ENCODE measurements at places on chromosomes 3 and 15. TPM values are rescaled to one million over a fixed set of nuclear protein-coding genes. Genes with fewer than 3 reads are reported as not detected.

MYEF2 gene
- 17.7 TPM for total RNA-seq

NR2F2 gene
- 21.6 TPM for total RNA-seq

UROC1 gene
- not detected for total RNA-seq

DUOX1 gene
- not detected for total RNA-seq

SLC22A13 gene
- total RNA-seq: not detected

Data from mammary microvascular endothelial cell (primary cell).